Activated gamma-delta T cell treated with anti-CD3 and anti-CD28 coated beads, Interleukin-2, amount 50 U/mL, for 16 hours (primary cell): ENCODE measurements at places on chromosomes 7 and 10.

DNA sequence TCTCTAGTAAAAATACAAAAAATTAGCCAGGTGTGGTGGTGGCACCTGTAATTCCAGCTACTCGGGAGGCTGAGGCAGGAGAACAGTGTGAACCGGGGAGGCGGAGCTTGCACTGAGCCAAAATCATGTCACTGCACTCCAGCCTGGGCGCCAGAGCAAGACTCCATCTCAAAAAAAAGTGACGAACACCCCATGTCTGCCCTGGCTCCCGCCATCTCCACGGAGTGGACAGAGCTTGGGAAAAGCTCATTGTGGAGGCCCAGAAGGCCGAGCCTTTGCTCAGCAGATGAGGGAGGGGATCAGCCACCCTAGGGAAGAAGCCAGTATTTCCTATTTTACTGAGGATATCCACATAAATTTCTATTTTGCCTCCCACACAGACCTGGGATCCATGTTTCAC is 136.8 kb downstream of the DIP2C start:
- no peak for DNase-seq

DNA sequence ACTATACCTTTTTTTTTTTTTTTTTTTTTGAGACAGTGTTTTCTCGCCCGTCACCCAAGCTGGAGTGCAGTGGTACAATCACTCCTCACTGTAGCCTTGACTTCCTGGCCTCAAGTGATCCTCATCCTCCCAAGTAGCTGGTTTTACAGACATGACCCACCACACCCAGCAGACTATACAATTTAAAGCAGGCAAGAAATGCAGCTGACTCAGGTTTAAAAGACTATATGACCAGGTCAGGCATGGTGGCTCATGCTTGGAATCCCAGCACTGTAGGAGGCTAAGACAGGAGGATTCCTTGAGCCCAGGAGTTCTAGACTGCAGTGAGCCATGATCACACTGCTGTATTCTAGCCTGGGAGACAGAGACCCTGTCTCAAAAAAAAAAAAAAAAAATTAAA is 89.5 kb upstream of the AUTS2 start:
- DNase-seq = no peak

DNA sequence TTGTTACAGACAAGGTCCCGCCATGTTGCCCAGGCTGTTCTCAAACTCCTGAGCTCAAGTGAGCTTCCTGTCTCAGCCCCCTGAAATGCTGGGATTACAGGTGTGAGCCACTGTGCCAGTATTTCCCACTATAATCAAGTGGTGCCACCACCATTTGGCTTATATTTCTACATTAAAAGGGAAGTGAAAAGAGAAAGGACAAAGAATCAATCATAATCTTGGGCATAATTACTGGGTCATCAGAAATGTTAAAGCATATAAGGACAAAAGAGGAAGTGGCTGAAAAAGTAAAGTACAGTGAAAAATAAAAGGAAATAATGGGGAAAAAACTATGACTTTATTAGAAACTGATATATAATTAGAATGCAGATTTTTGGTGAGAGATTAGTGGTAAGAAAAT is 25.7 kb upstream of the ENTPD1 start:
- DNase-seq = no peak

GRCh38 chr10:21473135-21473534 is 52.3 kb downstream of the SKIDA1 start:
- no peak for DNase-seq

DNA sequence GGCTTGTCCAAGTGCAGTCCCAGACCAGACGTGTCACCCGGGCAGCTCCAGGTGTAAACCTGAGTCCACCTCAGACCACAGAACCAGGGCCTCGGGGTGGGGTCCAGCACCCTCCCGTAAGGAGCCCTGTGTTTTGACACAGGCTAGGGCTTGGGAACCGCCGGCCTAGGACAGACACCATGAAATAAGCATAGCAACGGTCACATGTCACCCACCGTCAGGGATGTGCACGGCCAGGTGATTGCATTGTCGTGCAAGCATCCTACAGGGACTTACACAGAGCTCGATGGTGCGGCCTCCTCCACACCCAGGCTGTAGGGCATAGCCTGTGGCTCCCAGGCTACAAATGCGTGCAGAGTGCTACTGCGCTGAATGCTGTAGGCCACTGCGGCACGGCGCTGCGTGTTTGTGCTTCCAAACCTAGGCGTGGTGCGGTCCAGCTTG is 10.6 kb downstream of the ZFAND2A start:
- no peak for DNase-seq

GRCh38 chr10:13765641-13766341 is 179.0 kb downstream of the PRPF18 start:
- no peak for DNase-seq

DNA sequence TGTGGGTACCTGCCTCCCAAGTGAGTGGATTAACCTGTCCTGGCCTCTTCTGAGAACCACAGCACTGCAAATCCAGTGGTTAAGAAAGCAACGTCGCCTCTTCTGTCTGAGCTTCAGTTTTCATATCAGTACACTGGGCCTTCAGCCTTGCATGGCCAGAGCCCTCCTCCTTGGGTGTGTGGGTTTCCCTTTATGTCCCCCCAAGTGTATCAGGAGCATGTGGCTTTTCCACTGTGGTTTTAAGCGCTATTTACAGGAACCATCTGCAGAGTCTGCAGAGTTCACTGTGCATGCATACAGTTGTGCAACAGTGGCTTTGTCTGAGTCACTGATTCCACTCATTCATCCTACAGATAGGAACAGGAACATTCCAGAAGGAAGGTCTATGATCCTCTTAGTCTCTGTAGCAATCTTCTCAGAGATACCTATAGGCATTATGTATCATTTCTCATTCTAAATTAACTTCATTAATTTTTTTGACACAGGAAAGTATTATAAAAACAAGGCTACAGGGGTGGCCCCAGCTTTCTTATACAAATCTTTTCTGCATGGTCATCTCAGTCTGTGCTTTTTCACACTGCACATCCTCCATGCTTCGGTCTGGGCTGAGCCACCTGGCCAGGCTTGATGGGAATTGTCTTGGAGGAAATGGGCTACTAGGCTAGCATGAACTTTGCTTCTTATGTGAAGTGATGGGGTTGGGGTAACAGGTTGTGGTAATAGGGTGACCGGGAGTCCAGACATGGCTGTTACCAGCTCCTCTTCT is 17.1 kb downstream of the MBL2 start:
- no peak for DNase-seq

DNA sequence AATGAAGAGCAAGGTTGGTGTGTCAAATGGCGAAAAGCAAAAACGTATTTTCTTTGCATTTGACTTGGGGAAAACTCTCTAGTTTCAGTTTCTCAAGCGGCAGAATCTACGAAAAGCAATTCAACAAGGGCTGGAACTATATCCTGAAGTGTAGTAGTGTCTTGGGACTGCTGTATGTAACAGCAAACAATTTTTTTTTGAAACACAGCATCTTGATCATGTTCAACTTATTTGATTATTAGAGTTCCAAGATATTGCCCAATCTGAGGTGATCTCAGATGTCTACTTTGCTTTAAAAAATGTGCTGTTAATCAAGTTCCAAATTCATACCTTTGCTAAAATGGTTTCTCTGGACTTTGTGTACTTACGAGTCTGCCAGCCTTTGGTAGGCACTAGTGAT is 120.6 kb downstream of the ZWINT start:
- DNase-seq = no peak

GRCh38 chr7:155962191-155962967 is 150.1 kb upstream of the SHH start:
- DNase-seq = no peak

GRCh38 chr7:50610521-50611277 is 45.5 kb upstream of the DDC start:
- DNase-seq = peak; percentile 14
